Fibroblast of skin of left quadriceps (primary cell): ENCODE measurements at places on chromosomes 3 and 15.

DNA sequence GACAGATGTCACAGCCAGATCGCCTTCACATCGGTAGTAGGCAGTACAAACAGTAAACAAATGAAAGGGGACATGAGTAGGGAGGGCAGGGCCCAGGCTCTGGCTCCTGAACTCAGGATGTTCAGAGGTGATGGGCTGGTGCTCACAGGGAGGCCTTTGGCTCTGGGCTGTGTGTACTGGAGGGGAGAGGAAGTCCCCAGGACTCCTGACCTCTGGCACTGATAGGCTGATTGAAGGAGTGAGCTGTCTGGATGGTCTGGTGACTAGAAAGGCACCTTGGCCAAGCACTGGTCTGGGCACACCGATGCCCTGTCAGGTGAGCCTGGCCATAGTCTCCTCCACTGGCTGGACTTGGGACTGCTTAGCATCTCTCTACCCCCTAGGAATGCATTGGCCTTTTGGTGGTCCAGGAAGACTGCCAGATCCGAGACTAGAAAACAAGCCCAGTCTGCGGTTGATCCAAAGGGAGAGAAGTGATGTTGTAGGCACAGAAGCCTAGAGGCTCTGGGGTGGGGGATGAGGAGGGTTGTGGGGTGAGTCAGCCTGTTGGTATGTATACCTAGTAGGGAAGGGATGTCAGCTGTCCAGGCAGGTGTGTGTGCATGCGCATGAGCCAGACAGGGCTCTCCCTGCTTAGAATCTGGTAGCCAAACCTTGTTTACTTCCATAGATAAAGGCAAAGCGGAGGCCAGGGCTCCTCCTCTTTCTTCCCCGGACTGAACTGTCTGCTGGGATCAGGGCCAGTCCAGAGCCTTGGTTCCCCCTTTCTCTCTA is 1.9 kb downstream of the SPINT1 start:
- DNase-seq = no peak

GRCh38 chr3:72340476-72341379 is 507.5 kb downstream of the SHQ1 start:
- DNase-seq = no peak

- DNase-seq = no peak
Observed at GRCh38 chr3:139134678-139135372, 90.1 kb upstream of the PRR23C start.

- DNase-seq = no peak
Observed at GRCh38 chr15:70210076-70210475, 112.4 kb upstream of the TLE3 start.

GRCh38 chr3:5186858-5187155 is 700 bp upstream of the EDEM1 start:
- DNase-seq = no peak

- no peak for DNase-seq
Observed at GRCh38 chr3:131636266-131636775, 133.6 kb upstream of the MRPL3 start.

DNA sequence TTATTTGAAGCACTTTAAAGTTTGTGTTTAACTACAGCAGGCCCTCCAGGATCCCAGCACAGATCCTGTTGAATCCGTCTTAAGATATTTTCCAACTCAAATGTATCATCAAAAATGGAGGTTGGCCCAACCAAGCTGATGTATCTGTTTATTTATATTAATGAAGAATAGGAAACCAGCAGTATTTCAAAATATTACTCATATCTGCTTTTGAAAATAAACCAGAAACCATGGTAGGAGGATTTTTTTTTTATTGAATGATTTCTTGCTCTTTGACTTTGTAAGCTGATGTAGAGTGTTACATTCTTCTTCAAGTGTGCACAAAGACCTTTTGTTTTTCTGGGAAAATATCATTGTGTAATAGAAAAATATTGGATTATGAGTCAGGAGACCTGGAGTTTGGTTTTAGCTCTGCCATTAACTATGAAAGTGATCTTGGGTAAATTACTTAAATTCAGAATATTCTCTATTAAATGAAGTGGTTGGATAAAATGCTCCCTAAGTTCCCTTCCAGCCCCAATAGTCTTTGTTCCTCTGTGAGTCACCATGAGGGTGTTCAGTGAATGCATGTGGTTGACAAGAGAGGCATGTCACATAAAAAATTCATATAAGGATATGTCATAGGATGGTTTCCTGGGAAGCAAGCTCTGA is 221.3 kb upstream of the GAP43 start:
- peak; percentile 46 for DNase-seq

DNA sequence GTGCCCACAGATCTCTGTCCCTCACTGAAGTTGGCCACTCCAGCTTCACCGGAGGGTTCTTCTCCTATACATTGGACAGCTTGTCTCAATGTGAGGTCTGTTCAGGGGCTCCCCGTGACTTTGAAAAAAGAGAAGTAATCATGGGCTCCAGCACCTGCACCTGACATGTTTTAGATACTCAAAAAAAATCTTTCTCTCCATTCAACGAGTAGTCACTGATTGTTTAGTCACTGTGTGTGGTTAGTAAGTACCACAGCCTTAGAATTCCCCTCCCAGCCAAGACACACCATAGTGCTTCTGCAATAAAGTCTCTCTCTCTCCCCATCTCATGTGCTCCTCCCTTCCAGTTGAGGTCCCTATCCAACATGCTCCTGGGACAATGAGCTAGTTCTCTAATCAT is 18.6 kb downstream of the CCR9 start:
- DNase-seq = no peak

DNA sequence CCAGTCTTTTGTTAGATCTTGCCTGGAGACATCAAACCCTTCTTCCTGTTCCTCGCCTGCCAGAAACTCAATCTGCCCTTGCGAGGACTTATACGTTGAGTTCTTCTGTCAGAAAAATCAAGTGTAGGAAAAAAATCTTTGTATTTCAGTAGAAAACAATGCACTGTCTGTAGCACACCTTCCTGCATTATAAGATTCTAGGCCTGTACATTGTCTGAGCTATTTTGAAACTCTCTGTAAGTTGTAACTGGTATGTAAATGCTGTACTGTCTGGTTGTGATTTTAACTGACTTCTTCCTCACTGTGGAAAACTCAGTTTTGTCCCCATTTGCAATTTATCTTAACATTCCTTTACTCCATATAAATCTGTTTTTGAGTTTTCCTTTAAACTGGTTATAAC is 17.7 kb upstream of the XIRP1 start:
- DNase-seq = no peak

GRCh38 chr3:14780927-14781507 is 37.7 kb upstream of the FGD5 start:
- no peak for DNase-seq

DNA sequence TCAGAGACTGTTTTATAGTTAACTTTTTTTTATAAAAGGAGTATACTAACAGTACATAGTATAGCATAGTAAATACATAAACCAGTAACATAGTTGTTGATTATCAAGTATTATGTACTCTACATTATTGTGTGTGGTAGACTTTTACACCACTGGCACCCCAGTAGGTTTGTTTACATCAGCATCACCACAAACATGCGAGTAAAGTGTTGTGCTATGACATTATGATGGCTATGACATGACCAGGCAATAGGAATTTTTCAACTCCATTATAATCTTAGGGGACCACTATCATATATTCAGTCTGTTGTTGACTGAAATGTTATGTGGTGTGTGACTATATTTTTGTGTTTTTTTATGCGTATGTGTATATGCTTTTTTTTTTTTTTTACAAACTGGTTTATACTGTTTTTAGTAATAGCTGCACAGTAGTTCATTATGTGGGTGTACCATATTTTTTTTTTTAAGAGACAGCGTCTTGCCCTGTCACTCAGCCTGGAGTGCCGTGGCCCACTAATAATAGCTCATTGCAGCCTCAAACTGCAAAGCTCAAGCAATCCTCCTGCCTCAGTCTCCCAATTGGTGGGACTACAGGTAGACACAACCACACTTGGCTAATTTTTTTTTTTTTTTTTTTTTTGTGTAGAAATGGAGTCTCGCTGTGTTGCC is 1.9 kb downstream of the CAPN7 start:
- no peak for DNase-seq

DNA sequence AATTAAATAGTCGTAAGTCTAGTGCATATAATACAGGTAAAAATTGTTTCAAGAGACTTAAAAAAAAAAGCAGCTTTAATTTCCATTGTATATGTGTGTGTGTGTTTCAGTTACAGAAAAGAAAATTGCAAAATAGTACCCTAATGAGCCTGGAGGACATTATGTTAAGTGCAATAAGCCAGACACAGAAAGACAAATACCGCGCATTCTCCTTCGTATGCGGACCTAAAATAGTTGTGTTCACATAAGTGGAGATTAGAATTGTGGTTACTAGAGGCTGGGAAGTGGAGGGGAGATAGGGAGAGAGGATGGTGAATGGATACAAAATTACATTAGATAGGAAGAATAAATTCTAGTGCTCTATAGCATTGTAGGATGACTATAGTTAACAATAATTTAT is 3.6 kb downstream of the MESD start:
- DNase-seq = no peak

DNA sequence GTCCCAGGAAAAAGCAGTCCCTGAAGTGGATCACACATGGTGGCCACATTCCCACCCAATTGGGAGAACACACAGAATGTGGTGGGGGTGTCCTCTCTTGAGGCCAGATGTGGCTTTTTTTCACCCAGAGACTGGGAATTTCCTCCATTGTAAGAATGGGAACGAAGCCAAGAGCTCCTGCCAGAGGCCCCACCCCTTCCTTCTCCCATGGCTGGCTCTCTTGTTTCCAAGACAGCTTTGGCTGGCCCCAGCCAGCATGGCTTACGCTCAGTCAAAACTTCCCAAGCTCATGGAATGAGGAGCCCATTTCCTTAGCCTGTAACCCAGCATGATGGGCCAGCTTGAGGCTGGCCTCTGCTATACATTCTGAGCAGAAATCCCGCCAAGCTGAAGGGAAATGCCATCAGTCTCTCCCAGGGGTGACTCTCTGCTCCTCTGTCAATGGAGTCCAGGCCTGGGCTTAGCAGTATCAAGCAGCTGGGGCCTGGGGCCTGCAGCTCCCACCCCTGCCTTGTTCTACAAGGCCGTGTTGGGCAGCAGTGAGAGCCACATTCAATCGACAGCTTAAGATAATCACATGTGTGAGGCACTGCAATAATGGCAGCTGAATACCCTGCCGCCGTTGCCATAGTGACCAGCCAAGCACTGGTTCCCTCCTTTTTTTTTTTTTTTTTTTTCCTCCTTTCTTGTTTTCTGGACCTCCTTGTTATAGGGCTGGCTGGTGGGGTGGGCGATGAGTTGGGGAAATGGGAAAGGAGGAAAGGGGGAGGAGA is 142.4 kb downstream of the EPHB1 start:
- DNase-seq = peak; percentile 8

- no peak for DNase-seq
Observed at GRCh38 chr15:70538278-70538677, 225.1 kb downstream of the UACA start.

DNA sequence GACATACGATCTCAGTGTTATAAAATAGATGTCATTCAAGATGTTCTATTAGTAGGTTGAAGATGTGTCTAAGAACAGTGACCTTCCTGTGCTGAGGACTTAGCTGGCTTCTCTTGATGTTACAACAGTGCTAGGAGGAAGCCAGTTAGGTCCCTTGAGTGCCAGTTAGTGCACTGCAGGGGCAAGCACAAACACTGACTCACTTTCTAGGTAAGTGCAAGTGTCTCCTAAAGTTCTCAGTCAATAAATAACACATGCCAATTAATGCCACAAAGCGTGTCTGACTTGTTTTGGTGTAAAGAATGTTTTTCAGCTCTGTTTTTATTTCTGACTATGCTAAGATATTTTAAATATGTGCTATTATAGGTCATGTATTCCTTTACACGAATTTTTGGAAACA is 211.8 kb downstream of the NAALADL2 start:
- DNase-seq = no peak
